ENCODE measurements at places on chromosomes 11 and 22. TPM values are rescaled to one million over a fixed set of nuclear protein-coding genes. Genes with fewer than 3 reads are reported as not detected.

The GGTLC2 gene
- 1.8 TPM for total RNA-seq

The POGLUT3 gene
- 1.8 TPM for total RNA-seq

The CYTH4 gene
- 1.3 TPM for total RNA-seq

The KCNJ11 gene
- 4.7 TPM for total RNA-seq

The DNAJB7 gene
- total RNA-seq, result not detected

The POU2AF2 gene
- not detected for total RNA-seq

The C11orf97 gene
- not detected for total RNA-seq

The TSGA10IP gene
- total RNA-seq, result not detected

The KCNJ5 gene
- total RNA-seq, result not detected

The TBX1 gene
- not detected for total RNA-seq

The CHRNA10 gene
- total RNA-seq, result not detected

The MMP11 gene
- 36.3 TPM for total RNA-seq

The KBTBD3 gene
- 1.2 TPM for total RNA-seq

The FBLN1 gene
- 85.4 TPM for total RNA-seq

The HEPN1 gene
- total RNA-seq, result not detected
